ENCODE measurements at places on chromosomes 11 and 22.

DNA sequence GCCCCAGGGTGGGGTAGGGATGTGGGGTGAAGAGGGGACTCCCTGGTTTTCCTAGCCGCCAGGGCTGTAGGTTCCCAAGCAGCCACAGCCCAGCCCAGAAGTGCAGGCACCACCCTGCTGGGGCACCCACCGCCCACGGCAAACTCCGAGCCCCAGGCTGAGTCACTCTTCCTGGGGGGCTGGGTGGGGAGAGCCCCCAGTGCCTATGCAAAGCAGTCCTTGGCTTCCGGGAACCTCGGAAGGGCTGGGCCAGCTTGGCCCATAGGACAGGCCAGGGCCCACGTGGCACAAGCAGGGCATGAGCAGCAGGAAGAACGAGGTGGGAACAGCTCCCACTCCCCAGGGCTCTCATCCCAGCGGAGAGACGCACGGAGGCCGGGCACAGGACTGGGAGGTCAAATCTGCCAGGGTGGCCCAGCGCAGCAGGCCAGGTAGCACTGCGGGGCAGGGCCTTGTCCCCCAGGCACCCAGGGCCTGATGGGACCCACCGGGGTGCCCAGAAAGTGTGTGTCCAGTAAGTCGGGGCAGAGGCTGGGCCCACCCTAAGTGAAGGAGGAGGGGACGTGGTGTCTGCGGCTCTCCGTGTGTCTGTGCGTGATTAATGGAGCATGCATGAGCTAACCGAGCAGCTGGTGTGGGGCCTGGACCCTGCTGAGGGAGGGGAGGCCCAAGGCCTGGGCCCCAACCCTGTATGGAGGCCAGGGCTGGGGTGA is 4.6 kb upstream of the IL17REL start:
- DNase-seq: no peak

- no peak for DNase-seq
Observed at GRCh38 chr11:109106151-109106906, 315.7 kb upstream of the C11orf87 start.

GRCh38 chr11:3220521-3221407 is 2.2 kb upstream of the MRGPRG start:
- DNase-seq: no peak

DNA sequence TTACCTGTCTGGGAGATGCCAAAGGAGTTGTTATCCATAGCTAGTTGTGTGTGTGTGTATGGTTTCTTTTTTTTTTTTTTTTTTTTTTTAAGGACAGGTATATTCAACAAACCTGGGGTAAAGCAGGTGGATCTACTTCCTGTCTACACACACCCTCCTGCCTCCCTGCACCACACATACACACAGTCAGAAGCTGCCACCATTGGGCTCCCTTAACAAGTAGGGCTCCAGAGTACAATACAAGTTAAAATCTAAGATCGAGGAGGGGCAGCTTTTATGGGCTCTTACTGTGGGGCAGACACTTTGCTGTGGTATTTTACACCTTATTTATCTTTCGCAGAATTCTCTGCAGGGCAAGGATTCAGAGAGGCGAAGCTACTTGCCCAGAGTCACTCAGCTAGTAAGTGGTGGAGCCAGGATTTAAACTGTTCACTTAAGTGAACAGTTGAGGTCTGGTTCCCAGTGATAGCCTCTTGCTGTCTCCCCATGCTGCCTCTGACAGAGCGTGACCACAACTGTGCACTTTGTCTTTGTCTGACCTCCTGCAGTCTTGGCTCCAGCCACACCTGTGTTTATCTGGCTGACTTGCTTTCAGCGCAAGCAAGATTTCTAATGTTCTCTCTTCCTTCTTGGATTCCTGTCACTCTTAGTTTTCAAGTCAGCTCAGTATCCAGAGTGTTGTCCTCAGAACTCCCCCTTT is 135.0 kb downstream of the CSNK2A3 start:
- no peak for DNase-seq

GRCh38 chr11:125072218-125072960 is 9.3 kb downstream of the SLC37A2 start:
- no peak for DNase-seq

- no peak for DNase-seq
Observed at GRCh38 chr11:8403310-8403709, 139.6 kb upstream of the LMO1 start.

GRCh38 chr22:46520880-46521279 is 16.5 kb downstream of the CELSR1 start:
- no peak for DNase-seq

- no peak for DNase-seq
Observed at GRCh38 chr11:19547044-19547443, 165.6 kb upstream of the NAV2 start.

GRCh38 chr11:67648140-67648795 is 2.3 kb downstream of the ACY3 start:
- no peak for DNase-seq

DNA sequence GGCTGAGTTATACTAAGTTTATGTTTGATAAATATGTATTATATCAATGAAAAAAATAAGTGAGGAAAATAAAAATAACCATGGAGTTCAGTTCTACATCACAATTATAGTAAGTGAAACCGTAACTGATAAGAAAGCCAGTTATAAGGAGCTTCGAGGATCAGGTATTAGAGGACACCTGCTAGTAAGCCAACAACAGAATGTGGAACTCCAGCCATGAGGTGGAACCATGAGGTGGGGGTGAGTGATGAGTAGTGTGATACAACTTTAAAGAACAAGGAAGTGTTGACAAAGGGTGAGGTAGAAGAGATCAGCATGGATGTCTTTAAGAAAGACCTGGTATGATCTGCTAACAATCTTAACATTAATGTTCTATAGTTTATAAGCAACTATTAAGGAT is 452.9 kb downstream of the GUCY1A2 start:
- DNase-seq: no peak

DNA sequence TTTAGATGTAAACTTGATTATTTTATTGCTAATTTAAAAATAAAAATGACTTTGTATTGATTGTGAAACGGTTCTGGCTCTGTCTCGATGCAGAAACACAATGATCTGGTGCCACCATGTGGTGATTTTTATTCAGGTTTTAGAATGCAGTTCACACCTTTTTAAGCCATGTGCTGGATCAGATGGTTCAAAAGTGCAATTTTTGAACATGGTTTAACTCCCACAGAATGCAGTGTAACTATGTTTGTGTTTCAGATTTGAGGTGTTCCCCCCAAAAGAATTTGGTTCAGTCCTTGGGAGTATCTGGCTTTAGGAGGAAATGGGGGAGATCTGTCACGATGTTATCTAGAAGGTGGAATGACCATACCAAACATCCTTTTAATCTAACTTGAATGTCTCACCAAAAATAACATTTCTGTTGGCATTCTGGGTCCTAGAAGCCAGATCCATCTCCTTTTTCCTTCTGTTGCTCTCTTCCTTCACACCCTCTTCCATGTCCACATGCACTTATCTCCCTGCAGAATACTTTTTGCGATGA is 7.9 kb downstream of the MRPL16 start:
- peak; percentile 22 for DNase-seq

DNA sequence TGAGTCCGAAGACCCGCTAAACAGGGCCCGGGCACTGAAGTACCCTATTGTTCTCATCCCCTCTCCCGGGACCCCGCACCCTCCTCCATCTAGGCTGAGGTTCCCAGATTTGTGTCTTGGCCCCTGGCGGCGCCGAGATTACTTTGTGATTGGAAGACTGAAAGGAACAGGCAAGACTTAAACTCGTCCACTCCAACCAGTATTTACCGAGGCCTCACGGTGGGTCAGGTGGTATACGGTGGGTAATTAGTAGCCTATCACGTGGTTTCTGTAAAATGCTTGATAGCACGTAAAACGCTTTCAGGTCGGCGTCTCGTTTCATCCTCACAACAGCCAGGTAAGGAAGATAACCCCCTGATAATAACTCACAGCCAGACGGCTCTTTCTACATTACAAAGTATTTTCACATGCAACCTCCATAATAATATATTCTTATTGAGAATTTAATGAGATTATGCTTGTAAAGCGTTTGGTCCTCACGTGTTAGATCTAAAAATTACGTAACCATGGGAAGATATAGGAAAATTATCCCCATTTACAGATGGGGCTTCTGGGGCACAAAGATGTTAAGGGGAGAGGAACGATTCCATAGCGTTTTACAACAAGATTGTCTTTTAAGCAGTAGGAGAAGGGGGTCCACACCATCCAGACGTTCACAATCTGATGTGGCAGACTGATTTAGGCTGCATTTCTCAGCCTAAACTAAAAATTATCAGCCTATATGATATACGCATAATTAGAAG is 642 bp upstream of the PIK3C2A start:
- DNase-seq: peak; percentile 7

DNA sequence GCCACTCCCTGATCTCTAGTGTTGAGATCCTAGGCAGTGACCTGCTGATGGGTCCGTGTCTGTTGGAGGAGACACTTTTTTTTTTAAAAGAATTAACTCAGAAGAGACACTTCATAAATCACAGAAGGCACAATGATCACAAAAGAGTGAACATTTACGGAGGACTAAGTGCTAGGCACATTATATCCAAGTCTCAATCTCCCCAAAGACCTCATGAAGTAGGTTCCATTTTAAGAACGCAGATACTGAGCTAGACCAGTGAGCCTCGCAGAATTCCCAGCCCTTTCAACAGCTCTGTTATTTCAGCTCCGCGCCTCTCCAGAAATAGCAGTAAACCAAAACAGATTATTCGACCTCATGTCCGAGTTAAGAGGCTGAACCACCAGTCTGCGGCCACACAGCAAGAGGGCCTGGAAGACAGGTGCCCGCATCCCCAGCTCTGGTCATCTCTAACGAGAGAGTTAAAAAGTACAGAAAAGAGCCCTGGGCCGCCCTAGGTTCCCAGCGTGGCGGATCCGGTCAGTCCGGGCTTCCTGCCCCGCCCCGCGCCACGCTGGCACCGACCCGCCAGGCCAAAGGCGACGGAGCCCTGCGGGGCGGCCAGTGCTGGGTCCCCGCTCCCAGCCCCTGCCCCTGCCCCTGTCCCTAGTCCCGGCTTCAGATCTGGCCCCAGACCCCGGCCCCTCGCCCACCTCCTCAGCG is 612 bp downstream of the XBP1 start:
- no peak for DNase-seq

DNA sequence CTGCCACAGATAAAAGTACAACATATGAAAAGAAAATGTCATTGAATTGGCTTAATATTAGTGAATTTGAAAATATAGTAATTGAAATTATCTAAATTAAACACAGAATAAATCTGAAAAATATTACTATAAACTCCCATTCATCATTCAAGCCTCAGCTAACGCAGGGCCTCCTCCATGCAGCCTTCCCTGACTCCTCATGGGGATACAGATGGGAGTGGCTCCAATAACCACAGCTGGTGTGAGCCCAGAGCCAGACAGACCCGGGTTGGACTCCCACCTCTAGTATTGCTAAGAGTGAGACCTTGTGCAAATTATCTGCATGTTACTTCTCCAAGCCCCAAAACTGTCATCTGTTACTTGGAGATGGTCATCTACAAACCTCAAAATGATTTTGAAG is 44.9 kb downstream of the CSF2RB start:
- DNase-seq: no peak

GRCh38 chr11:68956142-68956541 is 24.6 kb downstream of the MRGPRD start:
- DNase-seq: no peak

- no peak for DNase-seq
Observed at GRCh38 chr11:30452114-30452513, 129.2 kb downstream of the ARL14EP start.

DNA sequence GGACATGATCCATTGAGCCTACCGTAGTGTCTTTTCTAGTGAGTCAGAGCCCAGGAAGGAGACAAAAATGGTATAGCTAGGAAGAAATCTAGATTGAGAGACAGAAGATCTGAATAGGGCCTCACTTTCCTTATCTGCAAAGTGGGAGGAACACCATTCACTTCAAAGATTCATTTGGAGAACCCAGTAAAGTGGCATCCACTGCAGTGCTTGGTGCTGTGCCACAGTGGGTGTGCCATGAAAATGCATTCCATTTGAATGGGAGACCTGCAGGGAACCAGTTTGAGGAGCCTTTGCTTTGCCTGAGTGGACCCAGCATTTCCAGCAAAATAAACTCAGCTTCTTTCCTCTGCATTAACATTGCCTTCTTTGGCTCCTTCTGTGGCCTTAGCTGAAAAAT is 470.5 kb upstream of the CADM1 start:
- DNase-seq: no peak

- DNase-seq: no peak
Observed at GRCh38 chr11:110303414-110303826, 7.0 kb upstream of the RDX start.

- DNase-seq: no peak
Observed at GRCh38 chr11:67040147-67040546, 16.5 kb upstream of the RHOD start.

DNA sequence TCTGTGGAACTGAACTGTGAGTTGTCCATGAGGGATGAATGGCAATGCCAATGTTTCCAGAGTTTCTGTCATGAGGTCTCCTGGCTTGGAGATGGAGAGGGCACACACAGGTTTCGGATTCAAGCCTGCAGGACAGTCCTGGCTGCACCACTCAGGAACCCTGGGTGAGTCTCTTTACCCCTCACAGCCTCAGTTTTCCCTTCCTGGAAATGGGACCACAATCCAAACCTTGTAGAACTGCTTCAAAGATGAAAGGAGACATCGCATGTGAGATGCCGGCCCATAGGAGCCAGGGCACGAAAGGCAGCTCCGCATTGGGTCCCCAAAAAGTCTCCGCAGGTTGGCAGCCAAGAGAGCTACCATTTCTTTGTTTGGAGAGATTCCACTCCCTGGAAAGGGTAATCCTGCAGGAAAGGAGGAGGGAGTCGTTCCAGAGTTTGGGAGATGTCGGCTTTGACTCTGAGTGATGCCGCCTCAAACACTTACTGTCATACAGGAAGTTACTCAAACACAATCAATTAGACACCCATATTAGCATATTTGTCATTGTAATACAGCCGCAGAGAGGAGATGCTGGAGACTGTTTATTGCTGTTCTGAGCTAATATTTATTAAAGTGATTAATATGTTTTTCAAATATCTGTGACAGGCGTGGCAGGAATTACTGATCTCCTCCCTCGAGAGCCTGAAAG is 318.3 kb downstream of the MN1 start:
- DNase-seq: no peak

GRCh38 chr22:48719978-48720661 is 1107.6 kb downstream of the BRD1 start:
- DNase-seq: no peak

- no peak for DNase-seq
Observed at GRCh38 chr11:2442589-2442988, 1.7 kb downstream of the TRPM5 start.

- no peak for DNase-seq
Observed at GRCh38 chr22:26797910-26798309, 140.5 kb downstream of the MIAT start.

DNA sequence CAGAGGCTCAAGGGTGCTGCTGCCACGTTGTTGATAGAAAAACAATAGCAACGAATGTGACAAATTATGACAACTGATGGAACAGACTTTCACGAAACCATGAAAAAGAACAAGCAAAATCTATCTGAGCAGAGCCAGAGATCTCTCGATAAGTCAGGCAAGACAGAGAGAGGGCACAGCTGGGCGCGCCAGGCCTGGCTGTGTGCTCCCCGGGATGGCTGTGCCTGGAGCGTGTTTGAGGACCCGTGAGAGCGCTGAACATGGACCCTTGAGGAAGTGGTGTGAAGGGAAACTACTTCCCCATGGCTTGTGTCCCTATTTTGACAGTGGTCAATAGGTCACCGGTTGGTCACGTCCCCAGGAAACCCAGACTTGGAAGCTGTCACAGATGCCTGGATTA is 83.1 kb upstream of the FGF3 start:
- DNase-seq: no peak

All from stimulated activated CD8-positive, alpha-beta memory T cell treated with anti-CD3 and anti-CD28 coated beads, Interleukin-4, amount 100 ng/mL, for 1 hour (primary cell).